Muscle of arm (tissue), 14 donors: ENCODE measurements at places on chromosomes 11 and 22.

DNA sequence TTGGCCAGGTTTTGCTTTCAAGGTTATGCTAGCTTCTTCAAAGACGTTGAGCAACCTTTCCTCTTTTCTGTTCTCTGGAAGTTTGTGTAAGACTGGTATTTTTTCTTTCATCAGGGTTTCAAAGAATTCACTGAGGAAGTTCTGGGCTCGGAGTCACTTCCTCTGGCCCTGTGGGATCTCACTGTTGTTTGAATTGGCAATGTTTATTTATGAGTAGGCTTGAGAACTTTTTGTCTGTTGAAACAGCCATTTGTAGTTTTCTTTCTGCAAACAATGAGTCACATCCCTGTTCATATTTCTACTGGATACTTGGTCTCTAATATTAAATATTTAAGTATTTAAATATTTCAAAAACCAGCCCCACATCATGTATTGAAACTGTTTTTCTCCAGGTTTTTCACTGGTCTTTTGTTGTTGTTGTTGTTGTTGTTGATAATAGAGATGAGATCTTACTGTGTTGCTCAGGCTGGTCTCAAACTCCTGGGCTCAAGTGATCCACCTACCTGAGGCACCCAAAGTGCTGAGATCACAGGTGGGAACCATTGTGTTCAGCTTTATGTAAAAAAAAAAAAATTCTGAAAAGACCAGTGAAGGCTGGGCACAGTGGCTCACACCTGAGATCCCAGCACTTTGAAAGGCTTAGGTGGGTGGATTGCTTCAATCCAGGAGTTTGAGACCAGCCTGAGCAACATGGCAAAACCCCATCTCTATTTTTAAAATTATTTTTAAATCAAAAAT lies 26.9 kb downstream of the SUSD2 start:
- peak; percentile 38 for DNase-seq

- DNase-seq, result no peak
Observed at GRCh38 chr11:575313-575995, 816 bp upstream of the PHRF1 start.

GRCh38 chr11:45468267-45468856 lies 182.2 kb upstream of the SYT13 start:
- DNase-seq, result peak; percentile 10

DNA sequence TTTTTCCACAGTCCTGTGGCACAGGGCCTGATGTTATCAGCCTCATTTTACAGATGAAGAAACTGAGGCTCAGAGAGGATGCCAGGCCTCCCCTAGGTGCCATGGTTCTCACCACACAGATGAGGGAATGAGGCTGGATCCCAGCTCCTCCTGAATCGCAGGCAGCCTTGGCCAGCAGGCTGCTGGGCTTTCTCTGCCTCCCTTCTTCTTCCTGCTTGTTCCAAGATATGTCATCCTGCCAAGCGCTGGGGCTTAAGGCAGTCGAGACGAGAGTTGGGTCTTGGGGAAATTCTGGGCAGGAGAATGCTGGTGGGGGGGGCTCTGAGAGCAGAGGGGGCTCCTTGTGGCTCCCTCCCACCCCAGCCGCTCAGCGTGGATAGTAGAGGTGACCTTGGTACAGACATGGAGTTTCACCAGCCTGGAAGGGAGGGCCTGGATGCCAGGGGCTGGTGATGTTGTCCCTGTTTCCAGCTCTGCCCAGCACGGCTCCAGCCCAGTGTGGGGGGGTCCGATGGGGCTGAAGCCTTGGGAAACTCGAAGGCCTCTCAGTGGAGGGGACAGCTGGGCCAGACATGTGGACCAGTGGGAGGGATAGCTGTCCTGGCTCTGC lies 16.6 kb upstream of the MPPED1 start:
- no peak for DNase-seq

DNA sequence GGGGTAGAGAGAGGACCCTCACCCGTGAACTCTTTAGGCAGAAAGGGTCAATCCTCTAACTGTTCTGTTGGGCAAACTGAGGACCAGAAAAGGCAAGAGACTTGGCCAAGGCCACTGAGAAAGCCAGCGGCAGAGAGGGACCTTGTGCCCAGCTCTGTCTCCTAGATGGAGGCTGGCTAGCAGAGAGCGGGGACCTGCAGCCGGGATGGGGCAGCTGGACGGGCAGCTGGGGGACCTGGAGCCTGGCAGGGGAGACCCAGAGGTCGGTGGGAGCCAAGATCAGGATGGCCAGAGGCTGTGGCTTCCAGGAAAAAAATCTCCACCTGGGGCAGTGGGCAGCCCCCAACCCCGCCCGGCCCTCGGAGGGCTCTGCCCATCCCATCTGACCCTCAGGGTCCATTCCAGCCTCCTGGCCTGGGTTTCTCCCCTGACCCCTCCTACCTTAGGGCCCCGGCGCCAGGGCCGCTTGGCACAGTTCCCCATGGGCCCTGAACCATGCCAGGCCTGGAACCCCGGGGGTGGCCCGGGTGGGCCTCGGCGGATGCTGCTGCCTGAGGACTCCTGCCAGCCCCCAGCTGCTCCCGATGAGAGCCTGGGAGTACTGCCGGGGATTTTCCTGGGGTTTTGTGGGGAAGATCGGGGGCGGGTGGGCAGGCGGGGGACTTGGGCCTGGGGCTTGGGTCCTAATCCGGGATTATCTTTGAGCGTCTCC lies at the start of gene CABP2:
CABP2 (minus strand) TSS at position 603 of the 712 bp plus-strand sequence; CDS start at position 483, 120 bp downstream.
- DNase-seq, result no peak

GRCh38 chr11:60871378-60872061 lies 4.2 kb downstream of the ZP1 start:
- DNase-seq, result no peak

- no peak for DNase-seq
Observed at GRCh38 chr22:37431801-37432707, 4.8 kb upstream of the ELFN2 start.

DNA sequence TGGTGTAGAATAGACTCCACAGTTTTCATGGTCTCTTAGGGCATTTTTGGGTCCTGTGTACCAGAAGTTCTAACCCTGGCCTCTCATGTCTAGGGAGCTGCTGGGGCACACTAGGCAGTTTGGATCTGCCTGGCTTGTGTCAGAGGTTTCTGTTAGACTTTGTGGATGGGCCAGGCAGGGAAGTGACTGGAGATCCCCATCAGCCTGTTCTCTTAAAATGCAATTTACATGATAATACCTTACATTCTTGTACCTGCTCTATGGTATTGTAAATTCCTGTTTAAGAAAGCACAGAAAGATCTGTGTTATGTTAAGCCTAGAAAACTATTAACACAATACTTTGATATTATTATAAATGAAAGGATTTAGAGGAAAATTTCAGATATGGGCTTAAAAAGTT lies 104.0 kb downstream of the ARHGAP42 start:
- no peak for DNase-seq

GRCh38 chr11:34216706-34217105 lies 111.3 kb downstream of the NAT10 start:
- DNase-seq, result no peak

- DNase-seq, result no peak
Observed at GRCh38 chr22:38957046-38957770, at the start of gene APOBEC3A. TSS of gene APOBEC3A (plus strand) at chr22:38957609. CDS start at chr22:38957692, 83 bp downstream.

DNA sequence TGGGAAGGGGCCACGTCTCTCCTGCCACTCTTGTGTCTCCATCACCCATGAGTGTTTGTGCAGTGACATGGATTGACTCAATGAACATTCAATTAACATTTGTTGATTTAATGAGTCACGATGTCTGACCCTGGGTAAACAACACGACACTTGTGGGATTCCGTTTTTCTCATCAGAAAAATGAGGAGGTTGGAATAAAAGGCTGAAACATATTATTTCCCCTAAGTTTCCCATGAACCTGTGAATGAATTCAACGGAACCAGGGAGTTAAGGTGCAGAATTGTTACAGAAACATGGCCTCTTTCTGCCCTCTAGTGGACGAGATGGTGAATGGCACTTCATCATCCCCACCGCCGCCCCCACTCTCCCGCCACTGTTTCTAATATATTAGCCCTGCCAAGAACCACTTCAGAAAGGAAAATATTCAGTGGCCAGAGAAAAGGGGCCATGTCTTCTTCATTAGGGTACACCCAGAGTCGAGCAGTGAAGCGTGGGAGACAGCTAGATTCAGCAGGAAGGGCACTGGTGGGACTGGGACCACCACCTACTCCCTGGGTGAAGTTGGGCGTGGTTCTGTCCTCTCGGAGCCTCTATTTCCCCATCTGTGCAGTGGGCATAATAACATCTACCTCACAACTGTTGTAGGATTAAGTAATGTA lies 46.3 kb upstream of the SYT13 start:
- peak; percentile 56 for DNase-seq

- peak; percentile 71 for DNase-seq
Observed at GRCh38 chr11:783581-784015, 6.3 kb downstream of the CEND1 start.

GRCh38 chr11:65793144-65793581 lies 6.3 kb downstream of the OVOL1 start:
- no peak for DNase-seq

- DNase-seq, result no peak
Observed at GRCh38 chr11:73493956-73494598, 103.8 kb downstream of the FAM168A start.

DNA sequence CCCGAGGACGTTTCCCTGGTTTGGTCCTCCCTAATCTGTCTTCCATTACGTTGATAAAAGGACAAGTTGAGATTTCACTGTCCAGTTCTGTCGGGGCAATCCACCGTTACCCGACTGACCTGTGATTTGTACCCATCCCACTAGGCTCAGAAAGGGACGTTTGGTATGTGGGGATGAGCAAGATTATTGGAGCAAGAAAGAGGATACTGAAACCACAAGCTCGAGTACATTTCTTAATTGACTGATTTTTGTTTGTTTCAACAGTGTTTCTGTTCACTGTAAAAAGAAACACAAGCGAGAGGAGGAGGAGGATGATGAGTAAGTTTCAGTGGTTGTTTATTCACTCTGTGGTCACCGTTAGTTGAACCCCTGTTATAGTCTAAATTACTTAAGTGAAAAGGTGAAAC lies 969 bp downstream of the CCDC117 start:
- DNase-seq, result no peak

GRCh38 chr11:88179971-88180629 lies 4.9 kb upstream of the RAB38 start:
- DNase-seq, result no peak

- DNase-seq, result no peak
Observed at GRCh38 chr11:92636543-92637188, 332.8 kb upstream of the MTNR1B start.

- DNase-seq, result no peak
Observed at GRCh38 chr22:45483319-45483718, 19.4 kb upstream of the FBLN1 start.

DNA sequence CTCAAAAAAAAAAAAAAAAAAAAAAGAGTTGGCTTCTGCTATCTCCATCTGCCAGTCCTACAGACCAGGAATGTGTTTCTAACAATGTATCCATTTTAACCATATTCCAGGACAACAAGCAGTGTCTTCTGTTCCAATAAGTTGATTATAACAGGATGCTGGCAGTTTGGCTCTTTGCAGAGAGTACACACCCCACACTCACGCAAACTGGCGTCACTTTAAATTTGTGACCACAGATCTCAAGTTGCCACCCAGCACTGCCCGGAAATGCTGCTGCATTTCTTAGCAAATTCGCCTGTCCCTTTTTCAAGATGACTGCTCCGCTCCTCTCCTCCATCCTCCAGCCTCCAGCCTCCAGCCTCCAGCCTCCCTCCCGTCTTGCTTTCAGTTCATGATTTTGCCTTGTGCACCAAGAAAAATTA lies 44.3 kb downstream of the SCGB1A1 start:
- no peak for DNase-seq

DNA sequence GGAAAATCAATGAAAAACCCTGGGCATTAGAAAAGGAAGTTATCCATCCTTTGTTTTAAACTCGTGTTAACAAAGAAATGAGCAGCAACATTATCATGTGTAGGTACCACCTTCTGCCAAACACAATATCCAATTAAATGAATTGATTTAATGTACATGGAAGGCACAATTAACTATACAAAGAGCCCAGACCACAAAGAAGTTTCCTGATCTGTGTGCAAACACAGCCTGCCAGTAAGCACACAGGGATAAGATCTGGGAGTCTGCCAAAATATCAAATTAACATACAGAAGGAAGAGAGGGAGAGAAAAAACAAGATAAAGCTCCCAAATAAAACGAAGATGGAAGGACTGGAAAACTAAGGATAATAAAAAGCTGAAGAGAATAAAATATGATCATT lies 54.1 kb upstream of the SLC25A1 start:
- no peak for DNase-seq

- no peak for DNase-seq
Observed at GRCh38 chr11:114200351-114201133, 95.7 kb upstream of the NNMT start.

GRCh38 chr22:49810363-49811019 lies 17.2 kb downstream of the BRD1 start:
- DNase-seq, result no peak

- no peak for DNase-seq
Observed at GRCh38 chr22:45105281-45105702, 58.4 kb upstream of the NUP50 start.

DNA sequence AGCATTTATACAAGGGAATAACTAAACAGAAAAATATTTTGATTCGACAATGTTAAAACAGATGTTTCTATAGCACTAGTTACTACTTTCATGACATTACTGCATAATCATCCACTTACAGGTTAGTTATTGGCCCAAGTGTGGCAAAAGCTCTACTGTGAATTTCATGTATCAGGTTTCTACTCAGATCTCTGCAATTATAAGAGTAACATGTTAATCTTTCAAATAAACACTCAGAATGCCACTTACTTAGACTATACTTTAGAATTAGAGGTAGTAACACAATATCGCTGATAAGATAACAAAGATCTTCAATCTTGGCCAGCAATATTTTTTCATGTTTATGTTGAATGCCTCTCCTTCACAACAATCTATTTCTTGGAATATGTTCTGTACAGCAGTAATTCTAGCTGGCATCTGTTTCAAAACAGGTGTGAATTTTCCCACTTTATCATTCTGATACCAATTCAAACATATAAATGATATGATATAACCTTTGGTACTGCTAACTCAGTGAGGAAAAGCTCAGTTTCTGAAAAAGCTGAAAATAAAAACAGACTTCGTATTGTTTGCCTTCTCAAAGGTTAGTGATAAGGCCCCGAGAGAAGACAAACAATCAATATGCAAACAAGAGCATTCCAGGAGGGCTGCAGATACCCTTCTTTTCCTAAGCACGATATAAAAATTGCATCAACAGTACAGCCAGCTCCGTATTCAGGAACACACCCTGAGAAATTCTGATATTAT lies 11.0 kb upstream of the CCDC34 start:
- no peak for DNase-seq

DNA sequence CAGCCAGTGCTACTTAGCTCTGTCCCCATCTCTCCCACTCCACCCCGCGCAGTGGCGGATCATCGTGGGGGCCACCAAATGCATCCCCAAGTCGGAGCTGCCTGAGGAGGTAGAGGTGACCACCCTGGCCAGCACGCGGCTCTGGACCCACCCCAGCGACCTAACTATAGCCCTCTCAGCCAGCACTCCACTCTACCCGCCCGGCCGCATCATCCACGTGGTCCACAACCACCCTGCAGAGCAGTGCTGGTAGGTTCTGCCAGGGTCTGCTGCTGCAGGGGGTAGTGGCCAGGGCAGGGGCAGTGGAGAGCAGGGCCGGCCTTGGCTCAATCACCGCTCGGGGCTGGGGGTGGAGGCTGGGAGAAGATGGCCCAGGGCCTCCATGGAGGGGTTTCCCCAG lies 13.0 kb upstream of the MYRF start:
- DNase-seq, result no peak
